ENCODE measurements at places on chromosomes 12 and 14. TPM values are rescaled to one million over a fixed set of nuclear protein-coding genes. Genes with fewer than 3 reads are reported as not detected.
A peak's percentile ranks its signal among the peaks of the same experiment; 100 is the strongest.

- peak; percentile 19 for DNase-seq
Measured at GRCh38 chr14:26849514-26849913, 251.7 kb upstream of the NOVA1 start.

The HAL gene
- total RNA-seq, result 0.07 TPM

The CBLN3 gene
- 1.1 TPM for total RNA-seq

The TMEM253 gene
- not detected for total RNA-seq

DNA sequence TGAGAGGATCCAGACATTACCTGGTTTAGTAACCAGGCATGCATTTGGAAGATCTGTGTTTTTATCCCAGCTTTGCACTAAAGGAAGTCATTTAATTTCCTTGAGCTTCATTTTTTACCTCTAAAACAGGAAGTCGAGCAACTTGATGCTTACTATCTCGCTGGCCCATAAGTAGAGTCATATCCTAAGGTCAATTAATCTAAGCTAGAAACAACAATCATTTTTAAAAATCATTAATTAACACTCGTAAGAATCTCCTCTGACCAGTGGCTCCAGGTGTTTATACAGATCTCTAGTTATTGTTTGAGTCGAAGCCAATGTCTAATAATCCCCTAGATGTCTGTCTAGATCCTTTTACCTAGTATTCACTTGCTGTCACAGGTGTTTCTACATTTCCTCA, 355.8 kb upstream of the DCN start:
- DNase-seq, result no peak

GRCh38 chr12:84218406-84218805, 694.2 kb downstream of the SLC6A15 start:
- DNase-seq, result no peak

Data from Karpas-422 (cell line).